ENCODE measurements at places on chromosomes 12 and 14. TPM values are rescaled to one million over a fixed set of nuclear protein-coding genes. Genes with fewer than 3 reads are reported as not detected.

CATSPERB gene
- polyA plus RNA-seq: 1.2 TPM

GALC gene
- 27.7 TPM for polyA plus RNA-seq

TTC9 gene
- 12.5 TPM for polyA plus RNA-seq

PTCSC3 gene
- not detected for polyA plus RNA-seq

TRIM9 gene
- polyA plus RNA-seq: 0.05 TPM

OR4Q3 gene
- polyA plus RNA-seq: not detected

GLI1 gene
- polyA plus RNA-seq: 0.32 TPM

ASPG gene
- not detected for polyA plus RNA-seq

CIROP gene
- not detected for polyA plus RNA-seq

BDKRB2 gene
- polyA plus RNA-seq: not detected

DNA sequence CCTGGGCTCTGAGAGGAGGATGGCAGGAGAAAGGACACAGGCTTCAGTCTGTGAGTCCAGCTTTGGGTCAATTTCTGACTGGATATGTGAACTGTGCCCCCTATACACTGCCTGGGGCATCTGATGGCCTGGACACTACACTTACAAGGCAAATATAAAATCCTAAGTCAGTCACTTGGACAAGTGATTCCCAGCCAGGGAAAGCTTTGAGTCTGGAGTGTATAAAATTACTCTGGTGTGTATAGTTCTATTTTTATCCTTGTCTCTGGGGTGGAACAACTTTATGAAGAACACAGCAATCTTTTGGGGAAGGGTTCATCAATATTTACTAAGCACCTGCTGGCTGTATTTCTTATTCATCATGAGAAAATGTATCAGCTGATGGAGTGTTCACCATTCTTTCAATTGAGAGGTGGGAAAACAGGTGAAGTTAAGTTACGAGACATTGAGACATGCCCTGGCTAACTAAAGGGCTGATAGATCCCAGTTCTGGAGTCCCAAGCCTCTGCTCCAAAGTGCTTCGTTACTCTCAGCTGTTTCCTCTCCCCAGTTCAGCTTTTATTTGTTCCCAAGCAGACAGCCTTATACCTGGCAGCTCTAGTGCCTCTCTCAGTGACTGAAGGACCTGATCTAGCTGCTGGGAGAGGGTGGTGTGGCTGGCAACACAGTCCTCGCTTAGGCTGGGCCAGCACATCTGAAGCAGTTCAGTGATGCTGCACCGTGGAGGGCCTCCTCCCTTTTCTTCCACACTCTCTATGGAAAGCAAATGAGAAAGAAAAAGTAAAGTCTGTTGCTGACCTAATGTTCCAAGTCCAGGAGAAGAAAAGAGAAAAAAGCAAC lies 30.9 kb downstream of the ZFYVE26 start:
- H3K4me3 ChIP-seq: no peak overlapping the region
- H3K4me1 ChIP-seq: no peaks in the 10 kb centered on the region
- H3K27ac ChIP-seq: no peak overlapping the region

- no peaks in the 10 kb centered on the region for H3K36me3 ChIP-seq
- H3K4me1 ChIP-seq: peaks cover 21% of the 10 kb centered on the region
- no peak for DNase-seq
- no peaks in the 10 kb centered on the region for H3K27me3 ChIP-seq
These were observed 78.0 kb downstream of the IFNG start for GRCh38 chr12:68081561-68081960.

DNA sequence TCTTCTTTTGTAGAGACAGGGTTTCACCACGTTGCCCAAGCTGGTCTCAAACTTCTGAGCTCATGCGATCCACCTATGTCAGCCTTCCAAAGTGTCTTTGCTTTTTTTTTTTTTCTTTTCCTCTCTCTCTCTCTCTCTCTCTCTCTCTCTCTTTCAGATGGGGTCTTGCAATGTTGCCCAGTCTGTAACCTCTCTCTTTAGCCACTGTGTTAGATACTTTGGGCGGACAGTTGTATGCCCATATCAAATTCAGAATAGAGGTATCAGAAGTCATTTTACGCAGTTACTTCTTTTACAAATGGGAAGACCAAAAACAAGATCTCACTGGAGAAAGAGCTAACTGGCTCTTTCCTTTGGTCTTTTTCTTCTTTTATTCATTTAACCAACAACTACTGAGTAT lies 6.7 kb downstream of the HEBP1 start:
- H3K4me1 ChIP-seq: no peaks in the 10 kb centered on the region
- H3K4me3 ChIP-seq: no peak overlapping the region
- H3K27ac ChIP-seq: no peak overlapping the region
- no peaks in the 10 kb centered on the region for H3K27me3 ChIP-seq
- DNase-seq: no peak

GRCh38 chr14:104942586-104942985 lies 17.9 kb downstream of the PLD4 start:
- no peak overlapping the region for H3K27ac ChIP-seq
- H3K4me3 ChIP-seq: no peak overlapping the region
- DNase-seq: no peak
- no peaks in the 10 kb centered on the region for H3K27me3 ChIP-seq
- no peaks in the 10 kb centered on the region for H3K36me3 ChIP-seq

- H3K27me3 ChIP-seq: peaks cover 4% of the 10 kb centered on the region
- no peak overlapping the region for H3K4me3 ChIP-seq
- no peak overlapping the region for H3K27ac ChIP-seq
- no peak for DNase-seq
- no peaks in the 10 kb centered on the region for H3K4me1 ChIP-seq
These were observed 149.5 kb upstream of the DIO3 start for GRCh38 chr14:101411779-101412178.

- no peak overlapping the region for H3K27ac ChIP-seq
- no peaks in the 10 kb centered on the region for H3K27me3 ChIP-seq
- peaks cover 11% of the 10 kb centered on the region for H3K4me1 ChIP-seq
- no peak for DNase-seq
These were observed 22.6 kb downstream of the IFNG-AS1 start for GRCh38 chr12:68011882-68012207.

DNA sequence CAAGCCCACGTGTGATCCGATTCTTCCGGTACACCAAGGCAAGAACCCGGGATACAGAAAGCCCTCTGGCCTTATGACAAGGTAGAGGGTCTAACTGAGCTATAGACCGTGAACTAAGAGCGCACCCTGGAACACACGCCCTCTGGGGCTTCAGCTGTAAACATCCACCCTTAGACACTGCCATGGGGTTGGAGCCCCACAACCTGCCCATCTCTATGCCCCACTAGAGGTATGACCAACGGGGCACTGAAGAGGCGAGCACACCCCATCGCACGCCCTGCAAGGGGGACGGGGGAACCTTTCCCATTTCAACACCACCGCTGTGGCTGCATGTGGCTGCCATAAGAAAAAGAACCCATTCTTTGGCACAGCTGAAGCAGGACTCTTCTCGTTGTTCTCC lies 1206.0 kb upstream of the TMEM132C start:
- no peaks in the 10 kb centered on the region for H3K36me3 ChIP-seq
- no peak for DNase-seq
- H3K4me1 ChIP-seq: no peaks in the 10 kb centered on the region
- no peak overlapping the region for H3K4me3 ChIP-seq
- H3K27ac ChIP-seq: peak overlapping the region; percentile 57
- no peaks in the 10 kb centered on the region for H3K27me3 ChIP-seq

- no peak overlapping the region for H3K27ac ChIP-seq
- H3K4me3 ChIP-seq: no peak overlapping the region
- no peaks in the 10 kb centered on the region for H3K4me1 ChIP-seq
These were observed 8.8 kb upstream of the CHGA start for GRCh38 chr14:92914087-92914656.

- H3K27ac ChIP-seq: no peak overlapping the region
- H3K4me3 ChIP-seq: no peak overlapping the region
- no peaks in the 10 kb centered on the region for H3K4me1 ChIP-seq
- DNase-seq: no peak
These were observed 221.2 kb downstream of the NELL2 start for GRCh38 chr12:44654646-44655639.

DNA sequence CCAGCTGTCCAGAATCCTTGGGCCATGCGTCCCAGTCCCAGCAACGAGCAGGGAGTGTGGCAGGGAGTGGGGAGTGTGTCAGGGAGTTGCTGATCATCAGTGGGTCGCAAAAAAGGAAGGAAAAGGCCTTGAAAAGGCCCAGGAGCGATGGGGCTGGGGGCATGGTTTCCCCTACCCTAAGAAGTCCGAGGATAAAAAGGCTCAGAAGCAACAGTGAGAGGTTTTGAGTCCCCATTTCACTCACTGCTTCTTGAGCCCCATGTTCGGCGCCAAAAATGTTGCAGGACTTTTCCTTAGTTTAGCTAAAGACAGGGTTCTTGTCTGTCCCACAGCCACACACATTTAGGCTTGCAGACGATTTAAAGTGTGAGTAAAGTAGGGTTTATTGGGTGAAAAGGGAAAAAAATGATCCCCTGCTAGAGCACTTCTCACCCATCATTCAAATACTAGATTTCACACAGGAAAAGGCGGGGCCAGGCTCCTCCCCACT lies 189.5 kb downstream of the KCNC2 start:
- no peak overlapping the region for H3K27ac ChIP-seq
- H3K4me3 ChIP-seq: no peak overlapping the region
- DNase-seq: no peak
- H3K27me3 ChIP-seq: no peaks in the 10 kb centered on the region
- no peaks in the 10 kb centered on the region for H3K4me1 ChIP-seq

DNA sequence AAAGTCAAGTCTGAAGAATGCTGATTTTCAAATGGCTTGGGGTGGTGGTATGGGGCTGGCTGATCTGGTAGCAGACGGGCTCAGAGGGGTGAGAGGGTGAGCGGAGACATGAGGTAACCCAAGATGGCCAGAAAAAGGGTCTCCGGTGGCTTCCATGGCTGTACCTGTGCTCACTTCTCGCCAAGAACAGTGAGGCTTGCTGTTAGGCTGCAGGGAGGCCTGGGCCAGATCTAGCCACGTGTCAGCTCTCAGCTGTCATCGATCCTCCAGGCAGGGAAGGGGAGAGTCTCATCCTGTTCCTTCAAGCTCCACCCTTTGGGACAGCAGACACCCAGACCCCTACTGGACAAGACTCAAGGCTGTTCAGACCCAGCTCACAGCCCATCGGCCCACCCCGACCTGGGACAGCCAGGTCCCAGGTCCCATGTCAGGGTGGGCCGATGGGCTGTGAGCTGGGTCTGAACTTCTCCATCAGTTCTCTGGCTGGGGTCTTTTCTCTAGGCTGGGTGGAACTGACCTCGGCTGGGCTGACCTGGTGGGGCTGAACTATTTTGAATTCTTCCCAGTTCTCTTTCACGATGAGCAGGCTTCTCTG lies 9.0 kb downstream of the LRTM2 start:
- H3K4me3 ChIP-seq: no peak overlapping the region
- H3K4me1 ChIP-seq: no peaks in the 10 kb centered on the region
- no peak overlapping the region for H3K27ac ChIP-seq
- no peak for DNase-seq

DNA sequence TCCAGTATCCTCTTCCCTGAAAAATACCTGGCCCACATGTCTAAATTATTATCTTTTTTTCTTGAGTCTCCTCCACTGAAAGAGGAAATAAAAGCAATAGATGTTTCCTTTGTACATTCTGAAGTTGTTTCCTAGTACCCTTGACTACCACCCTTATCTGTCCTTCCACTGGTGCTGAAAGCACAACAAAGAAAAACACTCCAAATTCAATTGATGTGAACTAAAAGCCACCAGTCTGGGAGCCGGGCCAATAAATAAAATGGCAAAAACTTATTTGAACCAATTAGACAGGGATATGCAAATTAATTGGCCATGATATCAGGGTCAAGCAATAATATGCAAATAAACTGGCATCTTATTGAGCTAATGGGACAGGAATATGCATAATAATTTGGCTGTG lies 330.5 kb downstream of the PAWR start:
- DNase-seq: no peak
- H3K27ac ChIP-seq: no peak overlapping the region
- no peaks in the 10 kb centered on the region for H3K4me1 ChIP-seq
- no peaks in the 10 kb centered on the region for H3K36me3 ChIP-seq
- no peaks in the 10 kb centered on the region for H3K27me3 ChIP-seq

DNA sequence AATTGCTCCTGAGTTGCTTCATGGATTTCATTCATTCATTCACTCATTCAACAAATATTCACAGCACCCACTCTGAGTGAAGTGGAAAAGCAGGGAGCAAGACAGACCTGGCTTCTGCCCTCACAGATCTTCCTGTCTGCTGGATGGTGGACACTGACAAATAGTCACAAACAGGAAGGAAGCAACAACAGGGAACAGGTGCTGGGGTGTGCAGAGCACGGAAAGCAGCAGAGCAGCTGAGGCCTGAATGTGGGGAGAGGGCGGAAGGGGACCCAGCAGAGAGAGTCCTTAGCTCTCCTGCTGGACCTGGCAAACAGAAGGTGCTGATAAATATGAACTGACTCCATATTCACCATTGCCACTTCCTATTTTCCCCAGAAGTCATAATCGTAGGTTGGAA lies 54.4 kb downstream of the SETD3 start:
- DNase-seq: no peak
- H3K27me3 ChIP-seq: no peaks in the 10 kb centered on the region
- peaks cover 9% of the 10 kb centered on the region for H3K36me3 ChIP-seq
- no peak overlapping the region for H3K27ac ChIP-seq
- H3K4me3 ChIP-seq: no peak overlapping the region
- H3K4me1 ChIP-seq: no peaks in the 10 kb centered on the region

GRCh38 chr12:1591543-1591942 lies 2.8 kb downstream of the FBXL14 start:
- H3K4me3 ChIP-seq: peak overlapping the region; percentile 72
- H3K36me3 ChIP-seq: no peaks in the 10 kb centered on the region
- peaks cover 52% of the 10 kb centered on the region for H3K4me1 ChIP-seq
- no peaks in the 10 kb centered on the region for H3K27me3 ChIP-seq

DNA sequence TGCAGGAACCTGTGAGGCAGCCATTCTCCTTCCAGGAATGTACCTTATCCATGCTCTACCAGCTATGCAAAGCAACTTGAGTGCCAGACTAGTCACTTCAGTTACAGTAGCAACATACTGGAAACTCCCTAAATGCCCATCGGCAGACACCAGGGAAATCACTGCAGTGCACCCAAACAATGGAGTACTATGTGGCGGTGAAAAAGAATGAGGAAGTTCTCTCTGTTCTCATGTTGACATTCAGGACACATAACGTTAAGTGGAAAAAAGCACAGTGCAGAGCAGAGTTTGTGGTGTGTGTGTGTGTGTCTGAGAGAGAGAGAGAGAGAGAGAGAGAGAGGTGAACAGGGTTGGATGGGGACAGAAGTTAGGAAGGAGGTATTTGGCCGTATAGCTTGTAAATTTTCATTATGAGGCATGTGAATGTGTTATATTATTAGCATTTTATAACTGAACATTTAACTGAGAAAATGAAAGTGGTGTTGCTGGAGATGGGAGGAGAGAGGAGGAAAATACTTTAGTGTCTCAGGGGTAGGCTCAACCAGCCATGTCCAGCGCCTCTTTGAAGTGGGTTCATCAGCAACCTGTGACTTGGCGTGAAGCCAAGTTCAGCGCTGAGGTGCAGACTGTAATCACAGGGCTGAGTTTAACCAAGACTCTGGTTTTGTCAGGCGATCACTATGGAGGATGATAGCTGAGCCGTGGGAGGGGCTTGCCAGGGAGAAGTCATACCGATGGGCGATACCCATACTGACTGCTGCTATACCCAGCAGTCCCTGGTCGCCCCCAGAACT lies 17.3 kb downstream of the TNFAIP2 start:
- H3K27me3 ChIP-seq: peaks cover 3% of the 10 kb centered on the region
- no peak overlapping the region for H3K4me3 ChIP-seq
- H3K4me1 ChIP-seq: no peaks in the 10 kb centered on the region

- DNase-seq: no peak
- H3K4me1 ChIP-seq: no peaks in the 10 kb centered on the region
- no peak overlapping the region for H3K27ac ChIP-seq
- peaks cover 4% of the 10 kb centered on the region for H3K27me3 ChIP-seq
- no peak overlapping the region for H3K4me3 ChIP-seq
These were observed 13.1 kb upstream of the LGR5 start for GRCh38 chr12:71426300-71427047.

All from CD8-positive, alpha-beta memory T cell (primary cell).